ENCODE measurements at places on chromosomes 3 and 15. TPM values are rescaled to one million over a fixed set of nuclear protein-coding genes. Genes with fewer than 3 reads are reported as not detected.

DNA sequence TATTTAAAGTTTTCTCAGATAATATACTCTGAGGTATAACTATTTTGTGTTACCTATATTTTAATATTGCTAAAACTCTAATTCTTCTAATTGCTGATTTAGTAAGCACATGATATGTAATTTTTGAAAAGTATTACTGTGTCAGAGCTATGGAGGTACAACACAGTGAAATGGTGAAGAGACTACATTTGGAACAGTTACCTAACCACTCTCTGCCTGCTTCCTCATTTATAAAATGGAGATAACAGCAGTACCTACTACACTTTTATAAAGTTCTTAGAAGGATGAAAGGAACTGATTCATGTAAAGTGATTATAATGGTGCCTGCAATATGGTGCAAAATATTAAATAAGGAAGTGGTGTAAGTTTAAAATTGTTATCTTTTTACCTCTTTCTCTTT, 16.3 kb upstream of the NEK10 start:
- no peak overlapping the region for H3K27ac ChIP-seq
- peaks cover 5% of the 10 kb centered on the region for H3K36me3 ChIP-seq
- H3K4me3 ChIP-seq: no peak overlapping the region
- DNase-seq: no peak

Gene CCDC13
- polyA plus RNA-seq: 0.81 TPM

DNA sequence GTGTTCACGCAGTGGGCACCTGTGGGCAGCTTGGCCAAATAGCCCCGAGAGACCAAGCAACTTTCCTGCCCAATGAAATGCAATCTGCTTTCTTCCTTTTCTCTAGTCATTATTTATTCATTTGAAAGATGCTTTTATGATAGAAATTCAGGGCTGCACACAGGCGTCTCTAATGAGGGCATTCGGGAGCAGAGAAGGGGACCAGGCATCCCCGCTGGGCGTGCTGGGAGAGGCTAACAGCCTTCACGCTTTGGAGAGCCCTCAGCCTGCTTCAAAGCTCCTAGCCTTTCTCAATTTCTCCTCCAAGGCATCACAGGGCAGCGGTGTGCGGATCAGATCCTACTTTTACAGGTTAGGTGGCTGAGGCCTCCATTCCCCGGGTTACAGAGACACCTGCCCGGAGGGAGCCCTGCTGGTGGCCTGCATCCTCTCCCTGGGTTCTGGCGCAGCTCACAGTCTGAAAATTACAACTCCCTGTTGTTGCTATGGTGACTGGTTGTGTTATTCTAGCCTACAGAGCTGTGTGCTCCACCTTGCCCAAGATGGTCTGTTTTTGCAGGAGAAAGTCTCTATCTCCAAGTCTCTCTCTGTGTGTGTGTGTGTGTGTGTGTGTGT, 21.8 kb upstream of the KLF13 start:
- peaks cover 6% of the 10 kb centered on the region for H3K27me3 ChIP-seq
- no peak overlapping the region for H3K27ac ChIP-seq
- peak; percentile 32 for DNase-seq

Gene TBC1D2B
- 7.8 TPM for polyA plus RNA-seq

Gene ZNF860
- polyA plus RNA-seq: 0.62 TPM

Gene PLSCR1
- 37.6 TPM for polyA plus RNA-seq

GRCh38 chr15:69955240-69955894, 142.3 kb downstream of the TLE3 start:
- H3K27ac ChIP-seq: no peak overlapping the region
- no peaks in the 10 kb centered on the region for H3K4me1 ChIP-seq
- no peaks in the 10 kb centered on the region for H3K27me3 ChIP-seq

Gene FBXW12
- polyA plus RNA-seq: not detected

Gene ZKSCAN7
- 0.22 TPM for polyA plus RNA-seq

DNA sequence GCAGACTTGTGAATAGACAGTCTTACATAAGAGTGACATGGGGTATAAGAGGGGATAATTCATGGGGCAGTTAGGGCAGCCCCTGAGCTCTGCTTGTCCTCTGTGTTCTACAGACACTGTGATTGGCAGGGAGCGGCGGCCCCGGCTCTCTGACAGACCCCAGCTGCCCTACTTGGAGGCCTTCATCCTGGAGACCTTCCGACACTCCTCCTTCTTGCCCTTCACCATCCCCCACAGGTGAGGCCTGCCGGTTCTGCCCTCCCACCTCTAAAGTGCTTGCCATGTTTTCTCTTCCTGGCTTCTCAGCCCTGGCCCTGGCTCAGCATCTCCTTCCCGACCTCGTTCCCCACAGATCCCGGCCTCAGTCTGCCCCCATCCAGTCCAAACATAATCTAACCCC, 3.4 kb downstream of the CYP1A2 start:
- H3K27ac ChIP-seq: no peak overlapping the region
- H3K4me1 ChIP-seq: no peaks in the 10 kb centered on the region
- H3K27me3 ChIP-seq: no peaks in the 10 kb centered on the region
- H3K4me3 ChIP-seq: no peak overlapping the region
- no peaks in the 10 kb centered on the region for H3K36me3 ChIP-seq
- DNase-seq: no peak

- H3K27ac ChIP-seq: no peak overlapping the region
- no peak for DNase-seq
- no peak overlapping the region for H3K4me3 ChIP-seq
- H3K36me3 ChIP-seq: no peaks in the 10 kb centered on the region
Observed at GRCh38 chr3:175839366-175840005, 980.4 kb downstream of the NAALADL2 start.

Gene PPP2R3A
- 1.0 TPM for polyA plus RNA-seq

Gene TGM5
- 0.01 TPM for polyA plus RNA-seq

- no peak for DNase-seq
- H3K36me3 ChIP-seq: no peaks in the 10 kb centered on the region
- H3K4me3 ChIP-seq: no peak overlapping the region
- no peaks in the 10 kb centered on the region for H3K27me3 ChIP-seq
- H3K27ac ChIP-seq: no peak overlapping the region
Observed at GRCh38 chr15:40500568-40501330, 30.0 kb downstream of the CHST14 start.

DNA sequence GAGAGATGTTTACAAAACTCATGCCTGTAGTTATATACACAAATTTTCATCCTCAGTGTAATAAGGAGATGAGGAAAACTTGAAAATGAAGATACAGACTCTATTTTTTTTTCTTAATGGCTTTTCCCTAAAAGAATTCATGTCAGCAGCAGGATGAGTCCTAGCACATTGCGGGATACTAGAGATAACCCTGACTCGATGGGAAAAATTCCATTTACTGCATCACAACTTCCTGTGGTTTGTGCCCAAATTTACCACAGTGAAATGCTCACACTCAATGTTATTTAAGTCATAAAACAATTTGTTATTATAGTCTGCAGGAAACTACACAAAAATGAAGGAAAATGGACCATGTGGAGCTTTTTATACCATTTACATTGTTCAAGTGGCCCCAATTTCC, 581.9 kb upstream of the ZNF717 start:
- no peak for DNase-seq
- no peak overlapping the region for H3K27ac ChIP-seq
- H3K27me3 ChIP-seq: no peaks in the 10 kb centered on the region
- H3K4me1 ChIP-seq: no peaks in the 10 kb centered on the region
- H3K36me3 ChIP-seq: no peaks in the 10 kb centered on the region

- DNase-seq: no peak
- no peaks in the 10 kb centered on the region for H3K27me3 ChIP-seq
- no peak overlapping the region for H3K27ac ChIP-seq
- no peaks in the 10 kb centered on the region for H3K4me1 ChIP-seq
- H3K36me3 ChIP-seq: no peaks in the 10 kb centered on the region
- no peak overlapping the region for H3K4me3 ChIP-seq
Observed at GRCh38 chr15:49148727-49149126, 6.7 kb downstream of the COPS2 start.

Gene IREB2
- 14.2 TPM for polyA plus RNA-seq

GRCh38 chr3:66702126-66702525, 201.3 kb upstream of the LRIG1 start:
- no peak for DNase-seq
- no peaks in the 10 kb centered on the region for H3K36me3 ChIP-seq
- H3K27ac ChIP-seq: no peak overlapping the region
- H3K4me3 ChIP-seq: no peak overlapping the region
- no peaks in the 10 kb centered on the region for H3K27me3 ChIP-seq

DNA sequence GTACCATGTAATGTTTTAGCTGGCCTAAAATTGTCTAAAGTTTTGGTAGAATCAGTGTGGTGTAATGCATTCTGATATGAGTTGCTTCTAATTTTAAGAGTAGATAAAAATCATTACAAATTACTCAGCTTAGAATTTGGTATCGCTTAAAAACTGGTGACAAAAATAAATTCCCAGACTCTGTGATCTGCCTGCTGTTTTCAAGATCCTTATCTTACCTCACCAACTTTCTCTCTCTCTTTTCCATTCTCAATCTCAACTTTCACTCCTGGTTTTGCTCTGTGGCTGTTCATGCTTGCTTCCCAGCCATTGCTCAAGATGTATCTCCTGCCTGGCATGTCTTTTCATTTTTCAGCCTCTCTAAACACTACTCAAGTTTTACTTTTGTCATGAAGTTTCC, 45.7 kb downstream of the TCF12 start:
- no peak overlapping the region for H3K4me3 ChIP-seq
- H3K36me3 ChIP-seq: no peaks in the 10 kb centered on the region
- no peak overlapping the region for H3K27ac ChIP-seq
- H3K27me3 ChIP-seq: no peaks in the 10 kb centered on the region

DNA sequence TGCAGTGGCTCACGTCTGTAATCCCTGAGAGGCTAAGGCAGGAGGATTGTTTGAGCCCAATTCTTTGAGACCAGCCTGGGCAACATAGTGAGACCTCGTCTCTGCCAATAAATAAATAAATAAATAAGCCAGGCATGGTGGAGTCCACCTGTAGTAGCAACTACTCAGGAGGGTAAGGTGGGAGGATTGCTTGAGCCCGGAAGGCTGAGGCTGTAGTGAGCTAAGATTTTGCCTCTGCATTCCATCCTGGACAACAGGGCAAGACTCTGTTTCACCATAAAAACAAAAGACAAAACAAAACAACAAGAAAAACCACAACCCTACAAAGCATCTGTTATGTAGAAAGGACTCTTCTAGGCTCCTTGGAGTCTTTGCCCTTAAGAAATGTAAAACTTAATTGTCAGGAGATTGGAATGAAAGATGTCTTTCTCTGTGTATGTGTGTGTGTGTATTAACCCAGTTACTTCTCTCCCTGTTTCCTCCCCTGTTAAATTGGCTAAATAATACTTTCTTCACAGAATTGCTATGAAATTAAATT, 9.5 kb downstream of the NECTIN3 start:
- H3K4me1 ChIP-seq: peaks cover 21% of the 10 kb centered on the region
- H3K36me3 ChIP-seq: no peaks in the 10 kb centered on the region
- DNase-seq: no peak
- no peaks in the 10 kb centered on the region for H3K27me3 ChIP-seq
- no peak overlapping the region for H3K4me3 ChIP-seq

Gene SPESP1
- polyA plus RNA-seq: 1.3 TPM

Gene CLDN16
- polyA plus RNA-seq: 0.30 TPM

Gene ALAS1
- polyA plus RNA-seq: 45.6 TPM

Gene KCNAB1
- polyA plus RNA-seq: not detected

DNA sequence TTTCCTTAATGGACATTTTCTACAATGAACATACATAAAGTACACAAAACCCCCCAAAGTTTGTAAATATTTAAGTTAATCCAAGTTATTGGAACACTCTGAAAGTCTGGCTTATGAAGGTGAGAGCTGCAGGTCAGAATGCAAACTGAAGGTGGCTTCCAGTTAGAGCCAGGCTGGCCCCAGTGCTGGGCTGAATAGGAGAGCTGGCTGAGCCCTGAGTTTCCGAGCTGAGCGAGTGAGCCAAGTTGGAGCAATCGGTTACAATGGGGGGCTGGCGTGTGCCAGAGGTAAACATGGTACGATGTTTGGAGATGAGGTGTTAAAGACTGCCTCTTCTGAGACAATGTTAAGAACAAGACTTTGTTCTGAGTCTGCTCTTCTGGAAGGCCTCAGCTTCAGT, 230.8 kb upstream of the MCTP2 start:
- no peaks in the 10 kb centered on the region for H3K4me1 ChIP-seq
- no peak overlapping the region for H3K4me3 ChIP-seq
- no peak overlapping the region for H3K27ac ChIP-seq
- H3K27me3 ChIP-seq: peaks cover 6% of the 10 kb centered on the region
- no peak for DNase-seq
- H3K36me3 ChIP-seq: no peaks in the 10 kb centered on the region

- H3K36me3 ChIP-seq: no peaks in the 10 kb centered on the region
- peaks cover 6% of the 10 kb centered on the region for H3K27me3 ChIP-seq
- H3K4me1 ChIP-seq: no peaks in the 10 kb centered on the region
- DNase-seq: no peak
Observed at GRCh38 chr3:15154326-15154725, 51.7 kb upstream of the CAPN7 start.

- H3K4me1 ChIP-seq: no peaks in the 10 kb centered on the region
- no peak overlapping the region for H3K27ac ChIP-seq
- H3K36me3 ChIP-seq: no peaks in the 10 kb centered on the region
- DNase-seq: no peak
Observed at GRCh38 chr15:47932951-47933641, 187.7 kb upstream of the SLC24A5 start.

Gene EFCC1
- polyA plus RNA-seq: 1.6 TPM

DNA sequence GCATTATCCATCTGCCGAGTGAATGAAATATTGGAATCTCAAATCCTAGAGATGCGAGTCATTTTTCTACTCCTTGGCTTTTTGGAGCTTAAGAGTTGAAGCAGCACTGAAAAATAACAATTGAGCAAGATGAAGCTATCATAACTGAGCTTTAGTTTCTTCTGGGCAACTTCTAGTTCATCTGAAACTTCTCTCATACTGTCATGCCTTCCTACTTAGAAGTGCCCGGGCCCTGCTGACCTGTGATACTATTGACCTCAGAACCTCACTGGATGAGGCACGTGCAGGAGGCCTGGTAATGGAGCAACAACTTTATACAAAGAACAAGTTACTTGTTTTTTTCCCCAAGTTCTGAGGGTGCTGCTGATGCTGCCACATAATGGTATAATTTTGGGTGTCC, 48.5 kb upstream of the P3H2 start:
- no peaks in the 10 kb centered on the region for H3K36me3 ChIP-seq
- DNase-seq: no peak
- no peaks in the 10 kb centered on the region for H3K4me1 ChIP-seq
- H3K4me3 ChIP-seq: no peak overlapping the region
- no peak overlapping the region for H3K27ac ChIP-seq
- no peaks in the 10 kb centered on the region for H3K27me3 ChIP-seq

Gene CXCR6
- 2.2 TPM for polyA plus RNA-seq

Gene CACNA2D3
- polyA plus RNA-seq: not detected

GRCh38 chr3:125398952-125399351, 23.8 kb upstream of the ZNF148 start:
- H3K36me3 ChIP-seq: no peaks in the 10 kb centered on the region
- no peaks in the 10 kb centered on the region for H3K27me3 ChIP-seq
- no peak overlapping the region for H3K27ac ChIP-seq
- H3K4me1 ChIP-seq: no peaks in the 10 kb centered on the region

- H3K4me1 ChIP-seq: no peaks in the 10 kb centered on the region
- H3K27me3 ChIP-seq: no peaks in the 10 kb centered on the region
Observed at GRCh38 chr3:197017003-197017402, 12.6 kb downstream of the MELTF start.

Gene IMPG2
- 0.04 TPM for polyA plus RNA-seq
